MCF 10A (cell line): ENCODE measurements at places on chromosomes 2 and 18.

DNA sequence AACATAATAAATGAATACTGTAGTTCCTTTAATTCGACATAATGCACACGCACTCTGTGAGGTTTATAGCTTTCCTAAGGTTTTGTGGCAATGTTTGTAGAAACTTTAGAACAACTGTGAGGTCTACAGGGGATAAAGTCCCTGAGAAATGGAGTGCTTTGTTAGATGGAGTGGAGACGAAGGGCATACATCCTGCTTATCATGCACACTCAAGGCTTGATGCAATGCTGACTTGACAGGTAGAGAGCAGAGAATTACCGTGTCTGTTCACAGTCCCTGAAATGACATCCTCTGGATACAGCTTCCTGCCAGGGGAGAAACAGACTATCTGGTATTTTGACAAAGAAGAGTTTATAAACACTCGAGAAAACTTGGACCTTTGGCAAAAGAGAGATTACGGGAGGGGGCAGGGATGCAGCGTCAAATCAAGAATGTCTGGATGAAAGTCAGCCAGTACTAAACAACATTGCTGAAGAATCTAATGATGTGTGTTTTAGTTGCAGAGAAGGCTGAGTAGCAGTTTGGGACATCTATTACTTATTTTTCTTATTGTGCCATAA lies 766.9 kb upstream of the ZEB2 start:
- no peak for DNase-seq

GRCh38 chr2:14348247-14348646 lies 284.3 kb upstream of the LRATD1 start:
- DNase-seq: no peak

- DNase-seq: no peak
These were observed 421.3 kb downstream of the NYAP2 start for GRCh38 chr2:225820826-225821225.

DNA sequence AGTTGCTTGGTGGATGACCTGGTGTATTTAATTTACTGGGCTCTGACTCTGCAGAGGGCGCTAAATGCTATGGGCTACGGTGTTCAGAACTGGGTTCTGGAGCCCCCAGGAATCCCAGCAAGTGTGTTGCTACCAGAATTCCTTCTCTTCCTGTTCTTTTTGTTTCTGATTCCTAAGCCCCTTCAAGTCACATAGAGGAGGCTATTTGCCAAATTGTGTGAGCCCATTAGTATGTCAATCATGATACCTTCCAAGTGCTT lies 358.2 kb upstream of the SPRED2 start:
- DNase-seq: no peak

- DNase-seq: no peak
These were observed 45.5 kb downstream of the KCMF1 start for GRCh38 chr2:85016446-85016845.

- no peak for DNase-seq
These were observed 24.0 kb downstream of the SDC1 start for GRCh38 chr2:20200697-20201555.

DNA sequence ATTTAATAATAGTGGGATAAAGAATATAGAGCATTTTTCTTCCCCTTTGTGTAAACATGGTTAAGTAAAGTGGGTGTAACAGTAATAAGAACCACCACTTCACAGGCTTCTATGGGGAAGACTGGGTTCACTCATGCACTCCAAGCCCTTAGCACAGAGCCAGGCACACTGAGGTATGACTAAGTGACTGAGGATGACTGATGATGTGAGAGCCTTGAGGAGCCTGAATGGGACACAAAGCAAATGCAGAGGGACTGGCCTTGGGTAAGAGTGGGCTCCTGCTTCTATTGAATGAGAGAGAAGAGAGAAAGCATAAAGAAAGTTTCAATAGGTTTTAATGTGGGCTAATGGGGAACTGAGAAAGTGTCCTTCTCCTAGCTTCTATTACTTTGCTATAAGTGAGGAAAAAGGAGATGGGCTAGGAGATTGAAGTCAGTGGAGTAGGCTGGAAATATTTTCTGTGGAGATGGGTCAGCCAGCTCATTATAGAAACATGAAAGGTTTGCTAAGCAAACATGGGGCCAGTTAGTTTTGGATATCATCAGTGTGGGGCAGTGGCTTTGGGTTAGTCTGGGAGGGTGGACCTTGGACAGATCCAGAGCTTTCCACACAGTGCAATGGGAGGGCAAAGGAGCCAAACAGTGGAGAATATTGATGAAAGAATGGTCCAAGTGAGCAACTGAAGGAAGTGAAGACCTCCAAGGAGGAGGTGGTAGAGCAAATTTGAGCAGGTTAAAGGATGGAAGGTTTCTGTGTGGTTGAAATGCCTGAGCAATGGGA lies 20.6 kb downstream of the IL1F10 start:
- DNase-seq: no peak

- no peak for DNase-seq
These were observed 12.2 kb upstream of the TPRKB start for GRCh38 chr2:73749314-73749713.

DNA sequence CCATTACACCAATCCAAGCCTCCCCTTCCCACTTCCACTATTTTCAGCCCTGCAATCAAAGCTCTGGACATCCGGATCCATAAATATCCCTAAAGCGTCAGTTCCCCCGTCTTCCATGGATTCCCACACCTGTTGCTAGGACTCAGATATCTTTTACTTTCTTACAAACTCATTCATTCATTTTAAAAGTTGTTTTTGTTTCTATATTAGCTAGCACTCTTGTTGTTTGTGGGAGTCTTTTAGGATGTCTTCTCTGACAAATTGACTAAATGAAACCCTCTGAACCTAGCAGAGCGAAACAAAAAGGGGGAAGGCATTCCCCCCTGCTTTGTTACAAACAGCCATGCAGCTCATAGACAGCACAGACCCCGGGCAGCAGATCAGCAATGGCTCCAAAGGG lies 9.0 kb upstream of the NBAS start:
- no peak for DNase-seq

DNA sequence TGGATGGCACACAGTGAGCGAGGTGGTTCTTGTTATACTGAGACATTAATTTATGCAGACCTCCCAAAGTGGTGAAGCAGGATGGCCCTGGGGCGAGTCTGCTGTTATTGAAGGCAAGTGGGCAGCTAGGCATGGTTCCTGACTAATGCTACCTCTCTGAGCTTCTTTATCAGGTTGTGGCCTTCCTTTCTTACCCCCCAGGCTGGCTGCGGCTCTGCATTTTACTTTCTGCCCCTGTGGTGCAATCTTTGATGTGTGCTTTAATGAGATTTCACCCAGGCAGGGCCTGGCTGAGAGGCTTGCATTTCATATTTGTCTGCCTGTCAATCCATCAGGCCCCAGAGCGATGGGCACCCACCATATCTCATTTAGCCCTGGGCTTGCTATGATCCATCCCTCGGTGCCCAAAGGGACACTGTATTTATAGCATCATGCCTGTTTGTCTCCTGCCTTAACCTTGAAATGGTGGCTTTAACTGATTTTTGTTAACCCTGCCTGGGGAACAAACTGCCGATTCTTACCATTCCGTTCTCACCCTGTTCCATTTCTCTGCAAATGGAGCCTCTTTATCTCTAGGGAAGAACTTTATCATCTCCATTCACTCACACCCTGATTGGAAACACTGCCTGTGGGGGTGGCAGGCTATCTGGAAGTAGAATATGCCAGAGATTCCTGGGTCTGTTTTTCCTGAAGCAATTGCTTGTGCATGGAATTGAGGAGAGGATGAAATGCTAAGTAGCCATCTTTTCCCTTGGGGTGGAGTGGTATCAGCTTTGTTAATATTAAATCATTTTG lies 316.2 kb upstream of the THSD7B start:
- DNase-seq: no peak

DNA sequence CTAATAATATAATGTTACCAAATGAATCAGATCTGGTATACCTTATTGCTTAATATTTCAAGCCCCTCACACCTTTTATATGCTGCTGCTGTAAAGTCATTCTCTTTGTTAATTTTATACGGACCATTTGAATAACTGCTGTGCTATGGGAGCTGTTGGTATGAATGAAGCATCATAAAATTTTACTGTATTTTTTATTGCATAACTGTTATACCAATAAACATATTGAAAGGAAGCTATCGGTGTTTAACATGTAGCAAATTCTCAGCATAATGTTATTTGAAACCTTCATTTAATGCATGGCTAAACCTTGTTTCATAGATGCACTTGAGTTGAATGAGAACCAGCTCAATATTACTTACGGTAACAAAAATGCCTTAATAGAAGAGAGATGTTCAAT lies 1040.3 kb downstream of the SOCS6 start:
- no peak for DNase-seq

- DNase-seq: peak; percentile 17
These were observed 24.6 kb downstream of the RTP5 start for GRCh38 chr2:241894056-241894641.

DNA sequence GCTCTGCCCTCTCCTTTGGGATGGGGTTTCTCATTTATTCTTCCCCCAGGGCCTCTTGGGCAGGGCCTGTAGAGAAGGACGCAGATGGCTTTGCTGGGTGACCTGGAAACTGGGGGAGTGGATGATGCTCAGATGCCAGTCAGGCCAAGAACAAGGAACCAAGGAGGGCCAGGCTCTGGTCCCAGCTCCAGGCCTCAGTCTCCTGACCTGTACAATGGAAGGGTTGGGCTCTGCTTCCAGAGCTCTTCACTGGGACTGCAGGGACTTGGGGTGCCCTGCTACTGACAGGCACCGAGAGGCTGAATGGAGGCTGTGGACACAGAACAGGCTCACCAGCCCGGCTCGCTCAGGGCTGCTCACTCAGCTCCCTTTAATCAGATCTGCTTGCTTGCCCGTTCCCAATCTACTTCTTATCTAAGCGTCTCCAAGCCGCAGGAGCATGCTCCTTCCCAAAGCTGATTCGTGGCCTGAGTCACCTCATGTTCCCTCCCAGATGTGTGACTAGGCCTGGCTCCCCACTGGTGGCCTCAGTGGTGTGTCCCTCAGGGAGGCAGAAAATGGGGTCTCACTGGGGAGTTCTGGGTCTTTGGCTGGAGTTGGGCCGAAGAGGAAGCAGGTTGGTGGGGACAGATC lies 82.6 kb upstream of the ODC1 start:
- no peak for DNase-seq

GRCh38 chr2:160387558-160388262 lies 105.9 kb downstream of the RBMS1 start:
- DNase-seq: peak; percentile 92

GRCh38 chr18:59220164-59220783 lies 316 bp downstream of the GRP start:
- no peak for DNase-seq

DNA sequence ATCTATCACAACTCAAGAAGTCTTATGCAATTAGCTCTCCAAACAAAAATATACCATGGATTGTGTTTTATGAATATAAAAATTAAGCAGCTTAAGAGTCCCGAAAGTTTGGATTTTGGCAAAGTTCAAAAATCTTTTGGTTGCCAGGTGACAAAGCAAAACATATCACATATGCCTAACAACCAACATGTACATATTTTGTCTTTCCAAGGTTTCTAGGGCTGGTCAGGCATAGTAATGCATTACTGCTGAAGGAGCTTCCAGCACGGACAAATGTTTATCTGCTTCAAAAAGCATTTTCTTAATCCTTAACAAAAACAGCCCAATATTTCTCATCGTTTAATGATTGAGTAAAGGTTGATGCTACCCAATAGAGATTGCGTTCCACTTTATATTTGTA lies 1327.1 kb upstream of the ZEB2 start:
- no peak for DNase-seq

GRCh38 chr18:73235491-73235890 lies 367.7 kb upstream of the NETO1 start:
- peak; percentile 87 for DNase-seq

DNA sequence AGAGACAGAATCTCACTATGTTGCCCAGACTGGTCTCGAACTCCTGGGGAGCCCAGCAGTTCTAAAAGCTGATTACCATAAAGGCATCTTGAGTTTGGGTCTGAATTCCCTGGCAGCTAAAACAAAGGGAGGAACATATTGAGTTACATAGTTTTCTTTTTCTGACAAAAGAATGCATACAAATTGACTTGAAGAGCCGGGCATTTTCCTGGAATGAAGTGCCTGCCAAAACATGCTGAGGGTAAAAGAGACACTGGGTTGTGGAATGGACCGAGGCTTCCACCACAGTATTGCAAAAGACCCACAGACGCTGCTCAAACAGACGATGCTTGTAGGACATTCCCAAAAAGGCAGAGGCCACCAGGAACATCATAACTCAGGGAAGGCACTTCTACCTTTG lies 35.1 kb upstream of the ROCK2 start:
- DNase-seq: no peak

DNA sequence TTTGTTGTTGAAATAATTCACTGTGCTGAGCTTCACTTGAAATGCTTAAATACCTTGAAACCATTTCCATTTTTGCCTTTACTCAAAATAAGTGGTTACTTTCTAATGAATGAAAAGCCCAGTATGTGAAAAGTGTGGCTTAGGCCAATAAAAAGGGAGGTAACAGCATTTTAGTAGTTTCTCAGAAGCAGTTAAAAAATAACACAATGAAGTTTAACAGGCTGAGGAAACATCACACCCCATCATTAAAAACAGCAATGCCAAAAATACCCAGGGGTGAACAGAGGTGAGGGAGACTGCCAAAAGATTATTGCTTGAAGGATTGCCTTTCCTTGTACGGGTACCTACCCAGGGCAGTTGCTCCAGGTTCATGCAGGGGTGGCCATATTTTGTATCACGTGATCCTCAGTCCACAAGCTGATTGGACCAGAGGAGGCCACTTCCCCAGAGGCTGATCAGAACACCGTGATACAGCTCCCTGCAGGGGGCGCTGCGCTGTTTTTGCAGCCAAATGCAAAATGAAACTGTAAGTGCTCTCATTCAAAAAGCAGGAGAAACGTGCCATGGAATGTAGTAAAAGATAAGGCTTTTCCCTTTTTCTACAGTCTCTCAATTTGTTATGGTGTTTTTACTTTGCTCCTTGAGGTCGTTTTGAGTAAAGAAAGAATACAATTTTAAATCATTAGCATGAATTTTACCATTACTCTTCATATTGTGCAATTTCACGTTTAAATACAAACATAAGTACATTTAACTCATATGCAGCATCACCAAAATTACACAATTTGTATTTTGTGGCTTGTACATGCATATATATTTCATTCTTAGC lies 70.2 kb upstream of the SH3BP4 start:
- DNase-seq: peak; percentile 95

GRCh38 chr2:6454286-6454990 lies 411.3 kb downstream of the CMPK2 start:
- DNase-seq: no peak

DNA sequence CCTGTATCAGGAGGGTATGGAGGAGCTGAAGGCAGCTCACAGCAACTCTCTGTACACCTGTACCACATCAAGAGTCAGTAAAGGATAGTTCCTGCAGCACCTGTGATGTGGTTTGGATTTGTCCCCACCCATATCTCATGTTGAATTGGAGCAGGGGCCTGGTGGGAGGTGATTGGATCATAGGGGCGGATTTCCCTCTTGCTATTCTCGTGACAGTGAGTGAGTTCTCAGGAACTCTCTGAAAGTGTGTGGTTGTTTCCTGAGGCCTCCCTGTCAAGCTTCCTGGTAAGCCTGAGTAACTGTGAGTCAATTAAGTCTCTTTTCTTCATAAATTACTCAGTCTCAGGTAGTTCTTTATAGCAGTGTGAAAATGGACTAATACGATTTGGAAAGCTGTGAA lies 28.9 kb downstream of the OSBPL1A start:
- DNase-seq: no peak
